DMS79 (cell line): ENCODE measurements at places on chromosomes 4 and X.

DNA sequence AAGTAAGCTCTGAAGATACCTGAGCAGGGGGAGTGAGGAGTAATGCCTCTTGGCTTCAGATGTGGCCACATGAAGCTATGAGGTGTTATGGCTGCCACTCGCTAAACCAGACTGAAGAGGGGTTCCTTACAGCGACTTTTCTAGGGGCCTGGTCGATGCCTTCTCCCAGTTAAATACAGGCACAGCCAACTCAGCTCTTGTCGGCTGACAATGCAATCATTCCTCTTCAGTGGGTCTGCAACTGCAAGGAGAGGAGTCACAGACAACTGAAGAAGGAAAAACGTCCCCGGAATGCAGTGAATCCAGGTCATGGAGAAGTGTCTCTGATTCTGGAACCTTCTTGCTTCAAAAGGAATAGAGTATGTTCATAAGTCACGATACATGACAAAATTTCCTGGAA lies 106.4 kb downstream of the RNF150 start:
- no peak for DNase-seq

DNA sequence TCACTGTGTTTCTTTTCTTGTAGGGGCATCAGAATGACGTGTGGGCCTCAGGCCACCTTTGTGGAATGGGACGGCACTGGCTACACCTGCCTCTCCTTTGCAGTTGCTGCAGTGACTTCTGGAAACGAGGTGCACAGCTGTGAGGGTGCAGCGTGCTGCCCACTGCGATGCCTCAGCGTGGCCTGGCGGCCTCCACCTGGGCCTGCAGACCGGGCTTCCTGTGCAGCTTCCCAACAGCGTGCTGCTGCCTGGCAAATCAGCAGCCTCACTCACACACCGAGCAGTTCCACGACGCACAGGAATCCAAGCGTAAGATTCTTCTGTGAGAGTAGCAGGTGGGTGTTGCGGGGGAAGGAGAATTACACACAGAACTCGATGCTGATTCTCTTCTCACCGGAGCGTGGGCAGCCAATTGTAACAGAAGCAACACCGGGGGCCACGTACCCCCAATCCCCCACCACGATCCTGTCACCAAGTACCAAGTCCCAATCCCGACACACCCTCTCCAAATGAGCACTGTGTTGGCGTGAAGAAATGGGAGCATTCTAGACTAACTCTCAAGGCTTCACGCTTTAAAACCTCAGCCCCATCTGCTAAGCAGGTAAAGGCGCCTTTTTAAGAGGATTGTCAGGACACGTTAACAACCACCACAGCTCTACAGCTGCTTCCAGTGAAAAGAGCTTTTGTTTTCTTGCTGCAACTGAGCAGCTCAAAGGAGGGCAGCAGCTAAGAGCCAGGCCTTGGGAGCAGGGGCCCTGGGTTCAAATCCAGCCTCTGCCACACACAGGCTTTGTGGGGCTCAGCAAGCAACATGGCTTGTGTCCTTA lies 16.9 kb downstream of the WDR1 start:
- DNase-seq, result no peak

DNA sequence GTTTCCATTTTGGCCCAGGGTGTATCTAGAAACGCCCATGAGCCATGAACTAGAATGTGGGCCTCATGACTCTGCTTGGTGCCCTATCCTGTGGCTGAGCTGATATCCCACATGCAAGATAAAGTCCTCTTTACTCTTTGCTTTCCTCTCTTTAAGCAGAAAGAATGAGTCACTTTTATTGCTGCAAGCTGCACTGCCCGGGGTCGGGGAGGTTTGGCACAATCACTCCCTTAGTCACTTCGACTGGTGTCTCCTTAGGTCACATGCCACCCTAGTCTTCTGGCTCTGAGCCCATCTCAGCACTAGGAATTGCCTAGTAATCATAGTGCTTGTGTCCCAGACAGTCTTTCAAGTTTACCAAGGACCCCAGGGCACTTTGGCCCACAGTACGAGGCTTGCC lies 75.1 kb upstream of the CXorf66 start:
- DNase-seq, result no peak

GRCh38 chr4:113064244-113064643 lies 14.8 kb downstream of the ANK2 start:
- peak; percentile 6 for DNase-seq

GRCh38 chr4:176793060-176793605 lies 411 bp upstream of the VEGFC start:
- DNase-seq, result no peak
